ENCODE measurements at places on chromosomes 16 and 17.

DNA sequence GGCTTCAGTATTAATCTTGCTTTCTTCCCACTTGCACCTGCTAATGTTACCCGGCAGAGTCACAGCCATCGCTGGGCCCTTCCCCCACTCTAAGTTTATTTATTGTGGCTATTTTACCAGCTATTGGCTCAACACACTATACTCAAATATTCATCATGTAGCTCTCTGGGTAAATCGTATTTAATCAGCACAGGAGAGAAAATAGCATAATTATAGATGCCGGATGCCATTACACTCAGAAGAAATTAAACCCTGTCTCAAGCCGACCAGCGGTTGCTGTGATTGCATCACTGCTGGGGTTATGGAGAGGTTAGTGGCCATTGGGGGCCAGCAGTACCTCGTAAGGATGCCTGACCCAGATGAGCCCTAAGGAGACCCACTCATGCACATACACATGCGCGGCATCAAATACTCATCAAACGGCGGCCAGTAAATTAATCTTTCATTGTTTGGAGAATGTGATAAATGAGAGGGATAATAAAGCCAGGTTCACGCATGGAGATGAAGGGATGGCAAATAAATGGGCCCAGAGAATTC, 269.5 kb upstream of the ZFHX3 start:
- DNase-seq: no peak

DNA sequence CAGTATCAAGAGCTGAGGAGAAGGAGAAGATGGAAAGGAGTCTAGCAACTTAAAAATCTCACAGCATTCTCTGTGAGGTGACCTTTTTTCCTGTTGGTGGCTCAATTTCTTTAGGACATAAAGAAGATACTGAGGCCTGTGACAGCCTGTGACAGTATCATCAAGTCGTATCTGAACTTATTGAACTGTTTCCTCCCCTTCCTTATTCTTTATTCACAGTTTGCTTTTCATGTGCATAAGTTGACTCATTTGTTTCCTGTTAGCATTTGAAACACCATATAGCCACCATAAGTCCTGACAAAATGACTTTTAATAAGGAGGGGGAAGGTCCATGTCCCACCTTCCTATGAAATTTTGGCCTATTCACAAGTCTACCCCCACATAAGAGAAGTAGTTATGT, 8.9 kb downstream of the UNK start:
- no peak for DNase-seq

GRCh38 chr16:22675745-22676540, 138.0 kb upstream of the HS3ST2 start:
- no peak for DNase-seq

DNA sequence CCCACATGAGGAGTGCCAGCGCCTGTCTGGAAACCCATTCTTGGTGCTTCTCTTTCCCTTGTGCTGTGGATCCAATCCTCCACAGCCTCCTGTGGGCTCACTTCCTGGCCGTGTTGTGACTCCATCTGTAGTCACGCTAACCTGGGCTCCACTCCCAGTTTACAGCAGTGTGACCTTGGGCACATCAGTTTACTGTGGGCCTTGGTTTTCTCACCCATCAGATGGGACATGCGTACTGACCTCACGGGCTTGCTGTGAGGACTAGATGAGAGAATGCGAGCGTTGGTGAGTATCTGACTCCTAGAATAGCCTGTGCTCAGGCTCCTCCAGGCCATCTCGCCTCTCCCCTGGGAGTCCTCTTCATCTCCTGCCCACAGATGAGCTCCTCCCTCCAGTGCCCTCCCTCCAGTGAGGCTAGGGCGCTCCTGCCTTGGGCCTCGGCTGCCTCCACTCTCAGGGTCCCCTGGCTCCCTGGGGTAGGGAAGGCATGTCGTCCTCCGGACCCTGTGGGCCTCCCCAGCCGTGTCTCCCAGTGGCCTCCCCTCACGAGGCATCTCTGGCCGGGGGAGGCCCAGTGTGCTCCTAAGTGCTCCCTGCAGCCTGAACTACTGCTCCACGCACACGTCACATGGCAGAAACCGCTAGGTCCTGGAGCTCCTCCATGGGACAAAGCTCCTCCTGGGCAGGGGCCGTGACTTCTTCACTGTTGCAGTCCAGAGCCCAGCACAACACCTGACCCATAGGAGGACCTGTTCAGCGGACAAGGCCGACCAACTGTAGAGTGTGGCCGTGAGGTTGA, 5.2 kb upstream of the FOXJ1 start:
- no peak for DNase-seq

- DNase-seq: no peak
Observed at GRCh38 chr17:65468321-65468720, 93.1 kb downstream of the AXIN2 start.

GRCh38 chr17:65657251-65657828, 95.9 kb upstream of the AXIN2 start:
- no peak for DNase-seq

- DNase-seq: no peak
Observed at GRCh38 chr16:50588276-50588675, 40.1 kb downstream of the NKD1 start.

- DNase-seq: no peak
Observed at GRCh38 chr17:74008196-74008595, 195.3 kb upstream of the RPL38 start.

DNA sequence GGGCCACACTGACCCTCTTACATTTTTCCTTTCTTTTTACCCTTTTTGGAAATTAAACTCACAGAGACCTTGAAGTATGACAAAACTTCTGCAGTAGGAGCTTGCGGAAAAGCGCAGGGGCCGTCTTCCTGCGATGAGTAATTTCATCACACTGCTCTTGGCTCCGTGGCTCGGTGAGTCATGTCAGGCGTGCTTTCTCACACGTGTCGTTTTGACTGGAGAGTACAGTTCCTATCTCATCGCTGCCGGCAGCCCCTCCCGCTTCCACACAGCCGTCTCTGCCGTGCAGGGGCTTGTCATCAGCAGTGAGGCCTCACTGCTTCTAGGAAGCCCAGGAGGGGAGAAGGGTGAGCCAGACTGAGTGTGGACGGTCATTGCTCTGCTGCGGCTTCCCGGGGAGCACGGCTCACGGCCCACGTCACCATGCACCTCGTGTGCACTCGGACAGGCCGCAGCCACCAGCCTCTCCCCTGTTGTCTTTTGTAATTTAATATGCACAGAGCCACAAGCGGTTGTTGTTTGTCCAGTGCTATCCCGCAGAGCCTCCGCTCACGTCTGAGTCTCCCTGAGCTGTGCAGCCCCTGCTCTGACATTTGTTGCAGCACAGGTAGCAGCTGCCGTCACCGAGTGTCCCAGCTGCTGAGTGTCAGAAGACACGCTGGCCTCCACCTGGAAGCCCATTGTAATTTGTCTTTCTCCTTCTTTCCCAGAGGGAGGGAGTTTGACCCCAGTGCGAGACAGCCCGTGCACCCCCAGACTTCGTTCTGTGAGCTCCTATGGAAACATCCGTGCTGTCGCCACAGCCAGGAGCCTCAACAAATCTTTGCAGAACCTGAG, 99.4 kb upstream of the CHMP6 start:
- peak; percentile 59 for DNase-seq

- DNase-seq: no peak
Observed at GRCh38 chr16:67967958-67968399, 458 bp downstream of the SLC12A4 start.

DNA sequence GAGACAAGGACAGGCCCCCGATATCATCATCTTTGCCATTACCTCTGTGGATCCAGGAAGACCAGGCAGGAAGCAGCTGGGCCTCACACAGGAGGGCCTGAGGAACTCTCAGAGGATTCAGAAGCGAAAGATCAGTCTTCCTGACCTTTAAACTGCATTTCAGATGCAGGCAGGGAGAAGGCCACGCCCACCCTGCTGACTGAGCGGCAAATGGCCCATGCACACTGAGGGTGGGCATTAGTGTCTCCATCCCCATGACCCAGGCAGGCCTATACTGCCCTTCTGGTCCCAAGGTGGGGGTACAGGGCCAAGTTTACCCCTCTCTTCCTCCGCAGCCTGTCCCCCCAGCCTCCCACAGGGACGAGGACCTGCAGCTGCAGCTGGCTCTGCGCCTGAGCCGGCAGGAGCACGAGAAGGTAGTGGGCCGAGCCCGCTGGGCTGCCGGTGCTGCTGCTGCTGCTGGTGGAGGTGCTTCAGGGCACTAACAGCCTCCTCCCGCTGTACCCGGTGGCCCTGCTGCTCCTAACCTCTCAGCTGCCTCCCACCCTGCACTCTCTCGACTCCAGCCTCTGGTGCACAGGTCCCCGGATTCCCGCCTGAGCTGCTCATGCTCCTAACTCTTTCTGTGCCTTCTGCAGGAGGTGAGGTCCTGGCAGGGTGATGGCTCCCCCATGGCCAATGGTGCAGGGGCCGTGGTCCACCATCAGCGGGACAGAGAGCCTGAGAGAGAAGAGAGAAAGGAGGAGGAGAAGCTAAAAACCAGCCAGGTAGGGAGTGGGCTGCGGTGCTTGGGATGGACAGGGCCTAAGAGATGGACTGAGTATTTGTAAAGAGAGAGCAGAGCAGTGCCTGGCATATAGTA, 6.2 kb downstream of the EPN3 start:
- DNase-seq: no peak

- DNase-seq: no peak
Observed at GRCh38 chr16:11681556-11681955, 13.3 kb downstream of the SNN start.

All from activated gamma-delta T cell treated with anti-CD3 and anti-CD28 coated beads, Interleukin-2, amount 50 U/mL, for 16 hours (primary cell).